GM23338 (cell line): ENCODE measurements at places on chromosomes 5 and 9. TPM values are rescaled to one million over a fixed set of nuclear protein-coding genes. Genes with fewer than 3 reads are reported as not detected.

- peaks cover 31% of the 10 kb centered on the region for H3K4me1 ChIP-seq
- no peak overlapping the region for H3K27ac ChIP-seq
- H3K27me3 ChIP-seq: no peaks in the 10 kb centered on the region
These were observed 200.4 kb downstream of the FBXL7 start for GRCh38 chr5:15700373-15700772.

GRCh38 chr5:80039650-80040049 lies 4.5 kb downstream of the THBS4 start:
- H3K36me3 ChIP-seq: no peaks in the 10 kb centered on the region
- no peak for DNase-seq
- H3K4me3 ChIP-seq: no peak overlapping the region
- peaks cover 19% of the 10 kb centered on the region for H3K27me3 ChIP-seq

GRCh38 chr5:55603922-55604321 lies 69.2 kb upstream of the PLPP1 start:
- H3K4me3 ChIP-seq: no peak overlapping the region
- H3K36me3 ChIP-seq: no peaks in the 10 kb centered on the region
- H3K27ac ChIP-seq: no peak overlapping the region
- peaks cover 27% of the 10 kb centered on the region for H3K4me1 ChIP-seq
- H3K27me3 ChIP-seq: no peaks in the 10 kb centered on the region

- no peaks in the 10 kb centered on the region for H3K36me3 ChIP-seq
- no peak for DNase-seq
- H3K4me3 ChIP-seq: no peak overlapping the region
These were observed 50.4 kb downstream of the PPIC start for GRCh38 chr5:122985954-122986721.

- peak; percentile 52 for DNase-seq
- H3K27ac ChIP-seq: no peak overlapping the region
- H3K36me3 ChIP-seq: no peaks in the 10 kb centered on the region
- peaks cover 43% of the 10 kb centered on the region for H3K4me1 ChIP-seq
- no peak overlapping the region for H3K4me3 ChIP-seq
These were observed 9.0 kb downstream of the FOXB2 start for GRCh38 chr9:77028478-77028877.

DNA sequence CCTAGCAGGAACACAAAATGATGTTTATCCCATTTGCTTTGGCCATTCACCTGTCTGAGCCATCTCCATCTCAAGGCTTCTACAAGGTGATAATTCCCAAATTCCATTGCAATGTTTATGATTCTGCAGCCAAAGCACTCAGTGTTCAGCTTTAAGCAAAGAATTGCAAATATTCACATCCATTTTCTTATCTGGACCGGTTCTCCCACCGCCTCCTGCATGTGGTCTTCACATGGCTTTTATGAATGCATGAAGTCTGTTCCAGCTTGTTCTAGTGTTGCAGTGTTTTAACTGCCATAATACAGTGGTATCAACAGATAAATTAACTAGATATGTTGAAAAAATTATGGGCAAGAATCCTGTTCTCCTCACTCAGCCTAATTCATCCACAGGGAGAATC lies 443.0 kb upstream of the KLF4 start:
- H3K27ac ChIP-seq: no peak overlapping the region
- H3K4me1 ChIP-seq: no peaks in the 10 kb centered on the region
- H3K36me3 ChIP-seq: no peaks in the 10 kb centered on the region
- DNase-seq: no peak
- no peaks in the 10 kb centered on the region for H3K27me3 ChIP-seq

Gene SLC34A3
- not detected in 2 replicates for polyA plus RNA-seq

Gene LRRC26
- 3.0 and 4.3 TPM in 2 replicates for polyA plus RNA-seq

Gene CCDC152
- polyA plus RNA-seq: 75.9 and 76.8 TPM in 2 replicates

Gene ADGRV1
- 39.4 and 46.1 TPM in 2 replicates for polyA plus RNA-seq

Gene PALM2AKAP2
- polyA plus RNA-seq: 2.5 and 3.3 TPM in 2 replicates
